ENCODE measurements at places on chromosomes 13 and 19.

- peak; percentile 71 for DNase-seq
These were observed 14.6 kb downstream of the FAM187B start for GRCh38 chr19:35213663-35214632.

GRCh38 chr19:46660008-46660517, 919 bp downstream of the DACT3 start:
- DNase-seq, result peak; percentile 18

- DNase-seq, result peak; percentile 62
These were observed 23.1 kb upstream of the SPRY2 start for GRCh38 chr13:80363890-80364503.

- DNase-seq, result peak; percentile 8
These were observed 39.2 kb upstream of the MIR17HG start for GRCh38 chr13:91308299-91308698.

- DNase-seq, result no peak
These were observed 10.1 kb upstream of the SHD start for GRCh38 chr19:4268816-4269430.

GRCh38 chr13:65188721-65189120, 2041.4 kb downstream of the PCDH9 start:
- no peak for DNase-seq

DNA sequence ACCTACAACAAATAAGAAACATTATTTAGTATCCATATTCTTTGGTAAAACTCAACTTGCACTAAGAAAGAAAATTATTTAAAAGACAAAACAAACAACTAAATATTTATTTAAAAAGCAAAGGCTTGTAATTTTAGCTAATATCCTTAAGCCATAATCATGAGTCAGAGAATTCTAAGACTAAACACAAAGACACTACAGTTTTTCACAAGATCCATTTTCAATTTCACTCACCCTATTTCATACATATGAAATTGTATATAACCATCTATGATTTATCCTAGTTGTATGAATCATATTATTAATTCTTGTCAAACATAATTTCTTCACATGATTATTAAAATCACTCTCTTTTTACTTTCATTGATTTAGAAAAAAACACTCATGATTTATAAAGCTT, 64.3 kb downstream of the MICU2 start:
- no peak for DNase-seq

GRCh38 chr19:53422551-53422950, 9.2 kb upstream of the ZNF761 start:
- DNase-seq, result no peak

GRCh38 chr13:113091891-113092775, 13.5 kb upstream of the F7 start:
- no peak for DNase-seq

GRCh38 chr13:23469951-23470421, 36.5 kb upstream of the SACS start:
- peak; percentile 77 for DNase-seq

DNA sequence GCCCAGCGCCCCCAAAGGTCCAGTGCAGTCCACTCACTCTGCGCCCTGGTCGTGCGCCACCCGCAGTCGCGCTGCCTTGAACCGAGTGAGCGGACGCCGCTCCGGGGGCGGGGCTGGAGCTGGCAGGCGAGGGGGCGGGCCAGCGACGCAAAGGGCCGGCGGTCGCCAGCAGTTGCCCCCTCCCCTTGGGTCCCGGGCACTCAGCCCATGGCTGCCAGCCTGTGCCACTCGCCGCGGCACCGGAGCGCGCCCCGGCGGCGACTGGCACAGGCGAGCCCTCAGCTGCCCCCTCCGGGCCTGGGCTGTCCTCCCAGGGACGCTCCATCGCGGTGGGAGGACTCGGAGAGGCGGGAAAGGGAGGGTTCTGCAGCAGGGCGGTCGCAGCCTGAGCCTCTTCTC, at the start of gene S1PR5:
Gene S1PR5, minus strand, starts transcription at position 87 of the 399 bp plus-strand sequence. CDS start 2,436 bp downstream, outside the sequence.
- peak; percentile 34 for DNase-seq

- DNase-seq, result no peak
These were observed 12.2 kb upstream of the FFAR2 start for GRCh38 chr19:35435896-35436295.

DNA sequence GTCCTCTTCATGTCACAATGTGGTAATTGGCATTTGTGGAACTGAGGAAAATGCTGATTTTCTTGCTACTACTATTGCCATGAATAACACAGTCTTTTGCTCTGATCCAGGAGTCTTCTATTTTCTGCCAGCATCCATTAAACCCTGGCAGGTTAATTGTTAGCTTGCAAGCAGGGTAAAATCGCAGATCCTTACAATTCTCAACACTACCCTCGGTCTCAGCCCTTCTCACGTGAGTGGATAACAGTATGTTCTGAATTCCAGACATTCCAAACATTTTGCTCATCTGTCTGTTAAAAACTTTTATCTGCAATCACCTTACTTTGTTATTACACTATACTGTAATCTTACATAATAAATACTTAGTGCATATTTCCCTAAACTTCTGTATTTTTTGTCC, 251.3 kb upstream of the ATXN8OS start:
- peak; percentile 32 for DNase-seq

DNA sequence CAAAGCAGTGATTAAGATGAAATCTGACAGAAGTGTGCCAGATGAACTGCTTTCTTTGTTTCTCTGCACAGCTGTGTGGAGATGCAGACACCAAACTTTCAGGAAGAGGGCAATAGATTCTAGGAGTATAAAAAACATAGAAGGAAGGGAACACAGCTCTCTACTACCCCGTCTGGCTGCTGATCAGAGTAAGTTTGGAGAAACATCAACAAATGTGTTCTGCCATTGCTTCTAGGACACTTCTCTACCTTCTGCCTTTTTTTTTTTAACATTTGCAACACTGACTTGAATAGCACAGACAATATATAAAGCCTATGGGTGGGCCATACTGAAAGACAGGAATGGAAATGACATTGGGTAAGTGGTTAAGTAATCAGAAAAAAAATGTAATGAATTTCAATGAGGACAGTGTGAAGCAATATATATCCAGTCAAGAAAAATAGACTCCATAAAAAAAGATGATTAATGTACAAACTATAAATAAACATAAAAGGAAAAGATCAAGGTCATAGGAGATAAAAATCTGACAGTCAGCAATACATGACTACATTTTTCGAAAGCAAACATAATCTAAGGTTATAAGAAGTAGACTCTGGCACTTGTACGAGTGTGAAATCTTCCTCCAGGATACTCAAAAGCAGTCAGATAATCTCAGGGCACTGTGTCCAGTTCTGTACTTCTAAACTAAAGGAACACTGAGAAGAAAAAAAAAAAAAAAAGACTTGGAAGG, 21.4 kb downstream of the NUFIP1 start:
- peak; percentile 11 for DNase-seq

DNA sequence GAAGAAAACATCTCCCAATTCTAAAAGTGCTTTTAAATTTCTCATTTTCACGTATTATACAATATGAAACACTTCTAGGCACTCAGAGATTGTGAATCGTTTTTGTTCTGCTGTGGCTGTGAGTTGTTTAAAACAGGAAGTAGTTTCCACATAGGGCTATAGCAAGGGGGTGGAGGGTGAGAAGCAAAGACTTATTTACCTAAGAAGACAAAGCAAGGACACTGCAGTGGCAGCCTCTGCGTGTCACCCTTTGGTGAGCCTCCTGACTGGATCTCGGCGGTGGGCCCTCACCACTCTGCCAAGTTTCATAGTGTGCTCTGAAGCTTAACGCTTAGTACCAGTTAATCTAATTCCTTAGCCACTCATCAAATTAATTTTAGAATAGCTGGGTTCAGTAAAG, 56.8 kb downstream of the TNFSF13B start:
- DNase-seq, result no peak

DNA sequence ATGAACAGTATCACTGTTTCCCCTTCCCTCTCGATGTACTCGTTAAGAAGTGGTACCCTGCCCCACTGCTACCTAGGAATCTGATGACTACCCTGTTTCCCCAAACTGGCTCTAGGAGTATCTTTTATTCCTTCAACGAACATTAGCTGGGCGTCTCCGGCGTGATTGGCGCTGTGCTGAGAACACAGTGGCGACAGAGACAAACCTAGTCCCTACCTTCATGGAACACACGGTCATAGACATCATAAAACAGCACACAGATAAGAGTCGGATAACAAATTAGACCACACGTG, 730 bp downstream of the SYMPK start:
- no peak for DNase-seq

GRCh38 chr13:40403509-40404241, 262.8 kb downstream of the FOXO1 start:
- no peak for DNase-seq

DNA sequence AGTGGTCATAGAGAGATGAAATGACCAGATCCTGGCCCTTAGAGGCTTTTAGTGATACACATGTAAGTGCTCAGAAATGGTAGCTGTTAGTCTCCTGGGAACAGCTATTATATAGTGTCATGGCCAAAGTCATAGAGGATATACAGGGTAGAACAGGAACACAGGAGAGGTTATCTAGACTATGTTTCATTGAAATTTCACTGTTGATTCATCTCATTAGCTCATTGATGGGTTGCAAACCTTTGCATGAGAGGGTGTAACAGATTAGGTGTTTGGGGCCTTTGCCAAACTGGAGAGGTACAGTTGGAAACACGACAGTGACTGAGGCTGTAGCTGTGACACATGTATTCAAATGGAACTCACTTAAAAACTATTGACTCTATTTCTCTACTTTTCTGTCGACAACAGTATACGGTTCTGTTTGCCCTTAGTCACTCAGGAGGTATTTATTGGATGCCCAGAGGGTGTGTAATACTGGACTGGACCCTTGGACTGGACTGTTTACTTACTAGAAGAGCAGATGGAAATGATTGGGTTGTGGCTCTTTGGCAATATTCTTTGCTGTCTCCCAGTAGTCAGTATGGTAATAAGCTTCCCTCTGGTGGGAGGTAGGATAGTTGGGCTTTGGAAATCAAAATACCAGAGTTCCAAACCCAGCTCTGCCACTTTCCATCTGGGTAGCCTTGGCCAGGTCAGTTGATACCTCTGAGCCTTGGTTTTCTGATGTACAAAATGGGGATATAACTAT, 29.8 kb downstream of the ARHGAP35 start:
- DNase-seq, result peak; percentile 93

- DNase-seq, result peak; percentile 80
These were observed 24.2 kb downstream of the KEAP1 start for GRCh38 chr19:10478903-10479384.

GRCh38 chr19:38773469-38774177, at the start of gene LGALS7:
LGALS7 (minus strand) TSS chr19:38773517; CDS start chr19:38773492, 25 bp downstream.
- no peak for DNase-seq

GRCh38 chr13:48121733-48122132, 26.8 kb upstream of the MED4 start:
- no peak for DNase-seq

DNA sequence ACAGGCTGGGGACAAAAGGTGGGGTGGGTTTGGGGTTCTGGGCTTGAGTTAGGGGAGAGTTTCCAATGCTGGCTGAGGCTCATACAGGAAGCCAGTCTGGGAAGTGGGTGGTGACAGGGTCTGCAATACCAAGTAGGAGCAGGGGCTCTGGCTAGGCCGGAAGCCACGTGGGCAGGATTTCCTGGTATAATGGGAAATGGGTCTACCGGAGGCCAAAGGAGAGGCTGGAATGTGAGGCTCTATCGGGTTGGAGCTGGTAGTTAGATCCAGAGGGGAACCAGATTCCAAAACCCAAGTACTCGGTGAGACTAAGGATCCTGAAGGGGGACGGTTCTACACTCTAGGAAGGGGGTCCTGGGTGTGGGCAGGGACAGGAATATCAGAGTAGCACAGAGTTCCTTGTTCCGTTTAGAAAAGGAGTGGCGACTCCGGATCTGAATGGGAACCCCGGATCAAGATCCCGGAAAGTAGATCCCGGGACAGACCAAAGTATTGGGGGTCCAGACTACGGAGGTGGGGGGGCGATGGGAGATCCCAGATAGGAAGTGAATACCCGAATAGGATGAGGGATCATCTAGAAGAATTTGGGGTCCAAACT, 802 bp downstream of the CDC37 start:
- peak; percentile 81 for DNase-seq

- DNase-seq, result peak; percentile 99
These were observed 4.8 kb downstream of the COLGALT1 start for GRCh38 chr19:17560205-17560595.

DNA sequence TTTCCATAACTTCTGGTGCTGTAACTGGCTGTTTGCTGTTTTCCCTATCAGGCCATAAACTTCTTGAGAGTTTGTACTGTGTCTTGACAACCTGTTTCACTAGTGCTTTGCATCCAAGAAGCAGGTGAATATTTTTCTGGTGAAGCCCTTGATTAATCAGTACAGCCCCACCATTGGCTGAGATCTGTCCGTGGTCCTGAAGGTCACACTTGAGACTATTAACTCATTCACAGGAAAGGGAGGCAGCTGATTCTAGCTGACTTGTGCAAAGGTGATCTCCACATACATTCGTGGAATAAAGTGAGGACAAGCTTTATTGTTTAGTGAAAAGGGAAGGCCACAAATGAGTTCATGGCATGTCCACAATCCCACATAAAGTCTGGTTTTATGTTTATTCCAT, 61.4 kb upstream of the ZNF835 start:
- no peak for DNase-seq

GRCh38 chr19:35348911-35349611, 1.4 kb downstream of the FFAR1 start:
- DNase-seq, result no peak

GRCh38 chr19:44687888-44688287, 11.1 kb upstream of the CEACAM16 start:
- no peak for DNase-seq

- no peak for DNase-seq
These were observed 420.8 kb upstream of the GPC6 start for GRCh38 chr13:92805766-92806165.

GRCh38 chr19:48393559-48394330, at the start of gene GRIN2D:
GRIN2D (plus strand) TSS chr19:48393668; CDS start chr19:48398393, 4,725 bp downstream.
- peak; percentile 40 for DNase-seq

GRCh38 chr19:8017808-8018207, 12.4 kb upstream of the ELAVL1 start:
- no peak for DNase-seq

DNA sequence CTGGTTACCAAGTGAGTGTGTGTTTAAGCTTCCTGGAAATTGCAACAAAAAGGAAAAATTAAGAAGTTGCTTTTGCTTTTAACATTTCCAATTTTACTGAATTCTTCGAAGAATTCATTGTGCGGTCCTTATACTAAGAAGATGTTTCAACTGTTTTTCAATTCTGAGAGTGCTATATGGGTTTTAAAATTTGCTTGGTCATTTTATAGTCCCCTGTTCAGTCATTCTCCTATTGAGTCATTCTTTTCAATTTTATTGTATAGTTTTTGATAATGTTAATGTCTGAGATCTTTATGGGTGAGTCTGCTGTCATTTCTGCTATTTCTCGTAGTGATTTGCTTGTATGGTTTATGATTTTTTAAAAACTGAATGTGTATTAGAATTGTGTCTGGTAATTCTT, 26.5 kb downstream of the UBA2 start:
- DNase-seq, result no peak

GRCh38 chr13:91355099-91355825, 7.8 kb downstream of the MIR17HG start:
- no peak for DNase-seq

DNA sequence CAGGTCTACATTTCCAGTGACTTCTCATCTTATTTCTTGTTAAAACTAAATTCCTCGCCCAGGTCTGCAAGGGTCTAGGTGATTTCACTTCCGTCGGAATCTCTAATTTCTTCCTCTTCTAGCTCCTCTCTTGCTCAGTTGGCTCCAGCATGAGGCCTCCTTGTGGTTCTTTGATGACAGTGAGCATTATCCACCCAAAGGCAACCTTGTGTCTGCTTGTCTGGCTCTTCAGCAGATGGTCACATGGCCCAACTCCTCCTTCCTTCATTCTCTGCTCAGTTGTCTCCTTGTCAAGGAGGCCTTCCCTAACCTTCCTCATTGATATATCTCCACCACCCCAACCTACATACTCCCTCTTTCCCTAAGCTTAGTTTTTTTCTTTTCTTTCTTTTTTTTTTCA, 1391.4 kb downstream of the EFNB2 start:
- no peak for DNase-seq

GRCh38 chr19:44890366-44891015, 563 bp upstream of the TOMM40 start:
- peak; percentile 100 for DNase-seq

Data from ELR (cell line).